ENCODE measurements at places on chromosomes 1 and 21.

DNA sequence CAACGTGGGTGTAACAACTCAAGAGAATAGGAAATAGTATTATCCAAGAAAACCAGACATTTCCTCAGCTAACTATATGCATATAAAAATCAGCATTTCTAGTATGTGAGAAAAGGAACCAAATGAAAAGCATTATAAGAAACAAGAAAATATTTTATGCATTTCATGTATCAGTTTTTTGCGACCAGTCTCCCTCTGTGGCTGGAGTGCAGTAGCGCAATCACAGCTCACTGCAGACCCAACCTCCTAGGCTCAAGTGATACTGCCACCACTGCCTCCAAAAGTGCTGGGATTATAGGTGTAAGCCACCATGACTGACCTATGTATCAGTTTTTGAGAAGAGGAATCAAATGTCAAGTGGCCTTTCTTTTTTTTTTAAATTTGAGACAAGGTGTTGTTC, 31.0 kb downstream of the SLC16A1 start:
- no peak for DNase-seq

GRCh38 chr1:56092684-56093570, 486.4 kb downstream of the PLPP3 start:
- DNase-seq: no peak

DNA sequence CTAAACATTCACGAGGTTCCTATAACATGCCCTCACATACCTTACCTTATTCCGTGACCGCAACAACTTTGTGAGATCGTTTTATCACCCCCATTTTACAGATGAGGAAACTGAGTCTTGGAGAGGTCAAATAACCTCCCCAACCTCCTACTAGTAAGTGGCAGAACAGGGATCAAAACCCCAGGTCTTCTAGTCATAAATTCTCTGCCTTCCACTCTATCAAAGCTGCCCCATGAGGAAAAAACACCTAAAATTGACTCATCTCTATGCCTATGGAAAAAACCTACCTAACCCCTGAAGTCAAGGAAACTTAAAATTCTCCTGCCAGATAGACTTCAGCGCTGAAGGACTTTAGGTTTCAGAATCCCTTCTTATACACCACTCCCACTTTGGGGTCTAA, 69.5 kb upstream of the ERRFI1 start:
- DNase-seq: no peak

DNA sequence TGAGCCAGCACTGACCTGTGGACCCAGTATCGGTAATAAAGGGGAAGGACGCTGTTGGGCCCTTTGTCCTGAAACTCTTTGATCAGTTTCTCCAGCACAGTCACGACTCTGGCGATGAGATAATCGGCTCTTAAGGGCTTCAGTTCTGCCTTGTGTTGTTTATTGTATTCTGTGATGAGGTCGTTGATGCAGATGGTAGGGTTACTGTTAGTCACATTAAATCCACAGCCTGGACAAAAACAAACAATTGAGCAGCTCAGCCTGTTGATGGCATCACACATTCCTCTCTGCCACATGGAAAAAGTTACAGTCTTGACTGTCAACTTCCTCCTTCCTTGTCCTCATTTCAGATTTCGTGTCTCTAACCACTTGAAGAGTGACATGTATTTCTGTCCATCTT, 57.6 kb downstream of the SIM2 start:
- DNase-seq: peak; percentile 15

DNA sequence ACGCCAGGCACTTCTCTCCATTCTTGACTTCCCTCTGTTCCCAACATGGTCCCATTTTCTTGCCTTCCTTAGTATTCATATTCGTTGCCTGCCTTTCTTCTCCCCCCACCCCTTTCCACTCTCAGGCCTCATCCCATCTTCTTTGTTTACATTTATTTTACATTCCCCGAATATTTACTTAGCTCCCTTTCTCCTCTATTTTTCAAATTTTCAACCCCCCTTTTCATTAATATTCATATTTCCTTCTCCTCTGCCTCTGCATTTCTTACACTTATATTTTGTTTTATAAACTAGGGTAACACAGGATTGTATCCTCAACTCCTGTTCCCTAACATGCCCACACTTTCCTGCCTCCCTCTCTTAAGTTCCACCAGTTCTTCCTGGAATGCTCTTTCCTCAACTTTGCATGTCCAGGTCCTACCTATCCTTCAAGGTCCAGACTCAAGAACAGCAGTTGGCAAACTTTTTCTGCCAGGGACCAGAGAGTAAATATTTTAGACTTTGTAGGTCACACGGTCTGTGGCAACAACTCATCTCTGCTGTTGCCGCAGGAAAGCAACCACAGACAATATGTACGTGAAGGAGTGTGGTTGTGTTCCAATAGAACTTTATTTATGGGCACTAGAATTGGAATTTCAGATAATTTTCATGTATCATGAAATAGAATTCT, 29.8 kb upstream of the A3GALT2 start:
- no peak for DNase-seq

DNA sequence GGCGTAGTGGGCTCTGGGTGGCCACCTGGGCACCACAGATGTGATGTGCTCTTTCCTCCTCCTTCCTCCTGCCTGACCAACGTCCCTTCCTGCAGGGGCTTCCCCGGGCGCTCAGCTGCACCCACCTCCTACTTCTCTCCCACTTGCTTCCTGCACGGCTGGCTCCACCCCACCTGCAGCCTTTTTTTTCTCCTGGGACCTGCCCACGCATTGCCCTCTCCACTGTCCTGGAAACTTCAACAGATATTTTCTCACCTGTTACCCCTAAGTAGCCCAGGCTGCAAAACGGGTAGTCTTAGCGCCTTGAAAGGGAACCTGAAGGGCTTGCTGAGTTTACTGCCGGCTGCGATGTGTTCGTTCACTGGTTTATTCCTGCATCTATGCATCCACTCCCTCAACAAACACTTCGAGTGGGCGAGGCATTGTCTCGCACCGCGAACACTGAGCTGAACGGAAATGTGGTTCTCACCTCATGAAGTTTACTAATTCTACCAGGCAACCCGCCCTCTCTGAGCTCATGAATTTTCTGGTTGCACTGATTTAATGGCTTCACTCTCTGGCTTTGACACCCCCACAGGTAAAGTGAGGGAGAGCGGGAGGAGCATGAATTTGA, 23.6 kb downstream of the ZBTB18 start:
- DNase-seq: no peak

Data from nucleus accumbens (tissue), 56 donors.